AG08396 (cell line): ENCODE measurements at places on chromosomes 12 and 14.

- DNase-seq = no peak
These were observed 8.6 kb downstream of the SLC38A6 start for GRCh38 chr14:60989599-60989998.

DNA sequence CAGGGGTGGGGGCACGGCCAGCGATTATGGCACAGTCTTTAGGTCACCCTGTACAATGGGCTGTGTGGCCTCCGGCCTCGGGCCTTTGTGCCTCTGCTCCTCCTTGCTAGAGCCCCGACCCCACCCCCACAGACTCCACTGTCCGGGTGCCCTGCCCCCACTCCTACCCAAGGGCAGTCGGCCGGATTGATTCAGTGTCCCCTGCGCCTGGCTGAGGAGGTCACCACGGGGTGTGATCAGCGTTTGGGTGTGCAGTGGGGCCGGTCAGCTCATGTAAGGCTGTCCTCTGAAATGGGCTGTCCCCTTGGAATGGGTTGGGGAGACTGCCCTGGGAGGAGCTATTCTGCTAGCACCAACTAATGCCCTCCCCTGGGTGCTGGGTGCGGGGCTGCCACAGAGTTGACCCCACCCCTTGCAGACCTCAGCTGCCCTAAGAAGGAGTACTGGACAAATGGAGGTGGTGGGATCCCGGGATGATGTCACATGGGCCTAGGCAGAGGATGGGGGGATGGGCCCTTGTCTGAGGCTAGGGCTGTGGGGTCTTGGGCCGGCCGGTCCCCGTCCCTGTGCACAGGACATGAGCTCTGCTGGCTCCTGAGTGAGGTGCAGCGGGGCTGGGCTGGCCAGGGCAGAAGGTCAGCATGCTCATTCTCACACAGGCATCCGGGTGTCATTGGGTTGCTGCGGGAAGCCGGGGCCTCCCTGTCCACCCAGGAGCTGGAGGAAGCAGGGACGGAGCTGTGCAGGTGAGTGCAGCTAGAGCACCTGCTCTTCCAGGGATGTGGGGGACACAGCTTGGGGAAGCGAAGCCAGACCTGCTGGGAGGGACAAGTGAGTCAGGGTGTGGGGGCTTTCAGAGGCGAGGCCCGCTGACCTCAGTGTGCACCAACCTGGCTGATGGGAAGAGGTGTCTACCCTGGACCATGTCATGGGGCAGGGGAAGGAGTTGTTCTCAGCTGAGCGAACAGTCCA, 23.4 kb downstream of the ASPG start:
- no peak for DNase-seq

DNA sequence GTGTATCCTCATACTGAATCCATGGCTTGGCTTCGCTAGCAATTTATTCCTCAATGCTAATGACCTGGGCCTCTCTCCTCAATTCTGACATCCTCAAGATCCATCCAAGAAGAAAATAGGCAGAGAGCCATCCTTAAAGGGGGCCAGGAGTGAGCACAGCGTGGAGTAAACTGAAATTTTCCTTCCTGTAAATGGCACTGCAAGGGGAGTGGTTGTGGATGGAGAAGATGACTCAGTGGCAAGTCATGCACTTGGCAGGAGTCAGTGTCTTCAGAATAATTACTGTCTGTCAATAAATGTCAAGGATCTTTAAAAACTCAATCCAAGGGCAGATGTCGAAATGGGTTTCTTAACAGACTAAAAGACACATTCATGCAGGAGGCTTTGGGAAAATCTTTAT, 88.0 kb upstream of the TMEM132C start:
- DNase-seq = no peak

GRCh38 chr14:81638656-81639280, 105.1 kb upstream of the SEL1L start:
- no peak for DNase-seq

- no peak for DNase-seq
These were observed 173.3 kb downstream of the PPM1H start for GRCh38 chr12:62761658-62762057.

- DNase-seq = no peak
These were observed 10.3 kb upstream of the CACNB3 start for GRCh38 chr12:48807981-48808380.

- no peak for DNase-seq
These were observed 289.1 kb upstream of the RTL1 start for GRCh38 chr14:101192661-101193000.

- no peak for DNase-seq
These were observed 10.6 kb downstream of the CCDC88C start for GRCh38 chr14:91406982-91407381.

- DNase-seq = no peak
These were observed 11.5 kb upstream of the E2F7 start for GRCh38 chr12:77076886-77077285.

GRCh38 chr14:67815573-67816225, 691 bp downstream of the ZFYVE26 start:
- no peak for DNase-seq

- no peak for DNase-seq
These were observed 38.0 kb downstream of the BTG1 start for GRCh38 chr12:92107621-92108131.

DNA sequence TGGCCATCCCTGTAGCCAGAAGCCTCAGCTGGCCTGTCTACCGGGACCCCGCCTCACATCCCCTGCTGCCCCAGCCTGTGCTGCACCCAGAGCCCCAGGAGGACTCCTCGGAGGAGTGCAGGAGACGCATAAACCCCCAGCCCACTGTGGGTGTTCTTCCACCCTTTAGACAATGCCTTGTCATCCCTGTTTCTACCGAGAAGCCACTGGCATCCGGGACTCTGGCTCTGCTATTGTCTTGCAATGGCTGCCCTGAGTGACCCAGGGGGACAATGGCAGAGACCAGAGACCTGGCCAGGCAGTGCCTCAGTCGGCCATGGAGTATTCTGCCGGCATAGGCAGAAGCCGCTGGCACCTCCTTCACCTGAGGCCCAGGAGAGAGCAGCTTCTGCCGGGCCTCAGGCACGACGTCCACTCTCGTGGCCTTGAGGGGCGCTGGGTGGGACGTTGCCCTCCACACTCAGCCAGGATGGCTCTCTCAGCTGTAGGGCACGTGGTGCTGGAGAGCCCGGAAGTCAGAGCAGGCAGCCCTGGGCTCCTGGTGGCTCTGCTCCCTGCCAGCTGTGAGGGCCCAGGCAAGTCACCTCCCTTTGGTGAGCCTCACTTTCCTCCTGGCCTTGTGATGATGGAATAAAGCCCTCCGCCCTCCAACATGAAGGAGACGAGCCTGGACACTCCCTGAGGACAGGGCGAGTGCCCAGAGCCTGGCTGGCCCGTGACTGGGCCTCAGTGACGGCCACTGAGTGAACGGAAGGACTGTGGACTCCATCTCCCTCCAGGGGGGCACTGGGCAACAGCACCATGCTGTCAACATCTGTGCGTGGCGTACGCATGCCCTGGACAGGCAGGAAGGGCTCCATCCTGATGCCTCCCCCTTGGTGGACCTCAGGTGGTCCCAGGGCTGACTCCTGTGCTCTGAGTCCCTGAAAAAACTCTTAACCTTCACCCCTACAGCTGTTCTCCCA, 41.0 kb downstream of the TRAFD1 start:
- DNase-seq = no peak

DNA sequence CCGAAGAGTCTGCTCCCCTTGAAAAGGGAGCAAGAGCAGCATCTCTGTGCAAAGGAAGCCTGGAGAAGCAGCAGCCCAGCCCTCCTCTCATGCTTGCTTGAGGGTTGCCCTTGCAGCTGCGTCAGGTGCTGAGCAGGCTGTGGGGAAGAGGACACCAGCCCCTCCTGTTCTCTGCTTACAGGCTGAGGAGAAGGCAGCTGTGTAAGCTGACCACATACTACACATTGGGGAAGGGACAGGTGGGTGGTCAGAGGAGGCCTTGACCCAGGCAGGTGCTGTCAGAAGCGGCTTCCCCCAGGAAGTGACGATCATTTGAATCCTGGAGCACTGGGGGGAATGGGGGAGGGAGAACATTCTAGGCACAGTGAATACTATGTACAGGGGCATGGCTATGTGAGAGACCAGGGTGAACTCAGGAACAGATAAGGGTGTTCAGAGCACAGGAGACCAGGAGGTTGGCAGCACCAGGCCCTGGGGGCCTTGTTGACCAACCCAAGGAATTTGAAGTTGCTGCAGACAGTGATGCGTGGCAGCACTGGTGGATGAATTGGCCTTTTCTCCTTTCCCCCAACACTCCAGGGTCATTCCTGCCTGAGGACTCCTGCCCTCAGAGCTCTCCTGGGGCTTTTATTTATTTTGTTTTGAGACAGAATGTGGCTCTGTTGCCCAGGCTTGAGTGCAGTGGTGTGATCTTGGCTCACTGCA, 2.7 kb upstream of the KLC1 start:
- DNase-seq = no peak

GRCh38 chr14:73754911-73755360, 40.8 kb upstream of the PNMA1 start:
- DNase-seq = no peak
